ENCODE measurements at places on chromosomes 2 and 18.
A peak's percentile ranks its signal among the peaks of the same experiment; 100 is the strongest.

- DNase-seq, result no peak
Observed at GRCh38 chr2:237573721-237574415, 7.5 kb downstream of the PRLH start.

- no peak for DNase-seq
Observed at GRCh38 chr2:165957030-165957675, 3.6 kb upstream of the TTC21B start.

GRCh38 chr2:239530749-239531316 lies 130.0 kb upstream of the HDAC4 start:
- DNase-seq, result no peak

GRCh38 chr18:54881229-54881768 lies 53.0 kb downstream of the RAB27B start:
- no peak for DNase-seq

DNA sequence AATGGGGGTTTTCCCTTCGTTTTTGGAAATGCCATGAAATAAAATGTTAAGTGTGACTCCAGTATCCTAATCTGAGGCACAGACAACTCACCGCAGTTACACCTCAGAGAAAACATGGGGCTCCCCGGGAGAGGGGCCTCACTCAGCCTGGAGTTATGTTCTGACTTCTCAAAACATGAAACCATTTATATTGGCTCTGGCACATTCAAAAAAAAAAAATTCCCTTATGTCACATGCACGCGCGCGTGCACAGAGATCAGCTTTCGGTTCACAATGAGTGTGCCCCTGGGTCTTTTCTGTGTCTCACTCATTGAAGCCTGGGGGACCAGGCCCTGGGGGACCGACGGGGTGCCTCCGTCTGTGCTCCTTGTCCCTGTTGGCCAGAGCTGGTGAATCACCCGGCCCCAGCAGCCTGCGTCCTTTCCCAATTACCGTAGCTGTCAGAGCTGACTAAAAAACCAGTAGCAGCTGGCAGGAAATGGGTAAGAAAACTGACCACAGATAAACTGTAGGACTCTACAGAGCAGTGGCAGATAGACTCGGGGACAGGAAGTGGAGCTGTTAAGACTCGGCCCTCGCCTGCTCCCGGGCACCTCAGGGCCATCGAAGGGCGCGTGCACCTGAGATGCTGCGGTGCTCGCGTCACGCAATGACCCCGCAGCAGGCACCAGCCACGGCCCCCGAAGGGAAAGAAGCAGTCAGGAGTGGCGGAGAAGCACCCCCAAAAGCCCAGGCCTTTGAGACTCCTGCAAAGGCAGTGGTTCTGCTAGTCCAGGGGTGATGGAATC lies 138.3 kb upstream of the ID2 start:
- DNase-seq, result peak; percentile 60

DNA sequence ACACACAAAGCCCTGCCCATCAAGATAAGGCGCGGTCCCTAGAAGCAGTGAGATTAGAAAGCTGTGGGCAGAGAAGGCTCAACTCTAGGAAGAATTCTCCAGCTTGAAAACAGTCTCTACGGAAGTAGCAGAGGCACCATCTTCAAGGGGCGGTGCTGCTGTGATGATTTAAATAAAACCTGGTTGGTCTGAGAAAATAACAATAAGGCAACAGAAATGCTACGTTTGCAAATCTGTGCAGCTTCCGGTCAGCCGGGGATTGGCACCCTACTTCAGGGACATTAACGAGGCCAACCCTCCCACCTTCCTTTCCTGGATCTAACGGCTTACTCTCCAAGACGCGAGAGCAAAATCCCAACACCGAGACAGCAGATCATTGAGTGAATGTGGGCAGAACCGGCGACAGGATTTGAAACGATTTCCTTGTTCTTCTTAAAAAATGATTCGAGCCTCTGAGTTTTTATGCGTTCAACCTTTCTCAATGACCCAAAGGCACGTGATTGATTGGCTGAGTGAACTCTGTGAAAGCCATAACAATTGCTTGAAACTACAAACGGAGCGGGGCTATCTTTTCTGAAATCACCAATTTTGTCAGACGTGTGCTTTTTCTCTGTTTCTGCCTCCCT lies 93.7 kb upstream of the ZNF516 start:
- no peak for DNase-seq

GRCh38 chr2:151771599-151772358 lies 37.5 kb upstream of the NEB start:
- DNase-seq, result peak; percentile 13

DNA sequence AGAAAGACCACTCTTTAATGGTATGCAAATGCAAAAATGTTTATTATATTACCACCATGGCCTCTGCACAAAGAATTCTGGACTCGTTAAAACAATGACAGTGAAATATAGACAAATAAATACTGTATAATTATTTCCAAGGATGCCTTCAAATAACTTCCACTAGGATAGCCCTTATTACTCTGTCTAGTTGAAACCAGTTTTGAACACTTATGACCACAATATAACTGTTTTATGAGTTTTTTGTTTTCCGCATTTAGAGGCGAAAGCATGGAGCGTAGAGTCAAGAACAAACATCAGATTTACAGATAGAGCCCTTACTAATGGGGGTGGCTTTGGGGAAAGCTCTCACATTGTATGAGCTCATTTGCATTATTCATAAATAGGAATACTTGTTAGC lies 559.5 kb downstream of the CNTNAP5 start:
- DNase-seq, result no peak
